Hindlimb muscle (tissue), 1 donor: ENCODE measurements at places on chromosomes 1 and 21.
A peak's percentile ranks its signal among the peaks of the same experiment; 100 is the strongest.

GRCh38 chr1:114466334-114467014 lies 44.5 kb downstream of the TRIM33 start:
- no peak for DNase-seq

DNA sequence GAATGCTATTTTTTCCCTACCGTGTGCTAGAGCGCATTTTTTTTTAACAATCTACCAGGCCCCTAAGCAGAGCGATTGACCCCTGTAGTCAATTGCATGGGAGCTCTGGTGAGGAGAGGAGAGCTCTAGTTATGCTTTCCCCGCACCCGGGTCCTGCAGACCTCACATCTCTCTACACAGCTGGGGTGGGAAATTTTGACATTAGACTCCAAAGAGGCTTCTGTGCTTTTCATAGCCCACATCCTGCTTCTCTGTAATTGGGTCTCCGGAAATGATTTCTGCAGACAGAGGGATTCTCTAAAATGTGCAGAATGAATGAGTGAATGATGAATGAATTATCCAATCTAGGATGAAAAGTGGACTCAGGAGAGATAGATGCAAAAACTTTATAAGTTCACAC lies 41.5 kb upstream of the DUSP10 start:
- no peak for DNase-seq

GRCh38 chr1:177937174-177937770 lies 32.6 kb downstream of the SEC16B start:
- DNase-seq, result no peak

DNA sequence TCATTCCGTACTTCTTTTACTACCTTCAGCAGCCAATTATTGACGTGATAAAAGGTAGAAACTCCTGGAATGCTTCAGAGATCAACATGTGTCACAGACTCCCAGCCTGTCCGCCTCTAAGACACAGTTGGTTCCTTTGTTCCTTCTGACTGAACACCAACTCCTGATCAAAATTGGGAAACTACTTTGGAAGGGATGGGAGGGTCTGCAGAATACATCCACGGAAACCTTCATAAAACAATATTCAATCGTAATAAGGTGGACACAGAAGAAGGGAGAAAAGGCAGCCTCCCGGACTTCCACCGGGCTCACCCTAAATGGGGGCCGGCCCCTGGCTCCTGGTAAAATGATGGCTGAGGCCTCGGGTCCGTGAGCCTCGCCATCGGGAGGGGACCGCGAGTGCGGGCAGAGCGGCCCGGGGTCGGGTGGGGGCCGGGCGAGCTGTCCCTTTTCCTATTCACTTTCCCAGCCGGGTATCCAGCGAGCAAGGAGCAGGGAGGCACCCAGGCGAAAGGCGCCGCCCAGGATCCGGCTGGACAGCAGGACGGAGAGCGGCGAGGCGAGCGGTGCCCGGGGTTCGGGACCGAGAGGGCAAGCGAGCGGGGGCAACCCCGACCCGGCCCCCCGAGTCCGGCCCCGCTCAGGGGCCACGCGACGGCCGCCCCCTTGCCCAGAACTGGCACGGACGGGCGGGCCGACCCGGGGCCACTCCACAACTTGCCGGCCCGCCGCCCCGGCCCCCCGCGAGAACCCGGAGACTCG lies 805 bp downstream of the NRIP1 start:
- peak; percentile 58 for DNase-seq

DNA sequence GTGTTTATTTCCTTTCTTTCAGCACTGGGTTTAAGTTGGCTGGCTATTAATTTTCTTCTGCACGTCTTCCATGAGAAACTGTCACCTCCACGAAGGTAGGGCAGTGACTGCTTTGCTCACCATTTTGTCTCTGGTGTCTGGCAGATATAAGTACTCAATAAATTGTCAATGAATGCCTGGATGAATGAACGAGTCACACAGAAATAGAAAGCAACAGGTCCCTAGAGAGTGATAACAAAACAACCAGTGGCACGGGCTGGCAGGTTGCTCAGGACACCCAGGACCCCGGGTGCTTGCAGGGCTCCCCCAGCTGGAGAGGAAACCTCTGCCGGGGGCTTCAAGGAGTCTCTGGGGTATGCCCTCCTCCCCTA lies 3.2 kb upstream of the MYOC start:
- no peak for DNase-seq

- peak; percentile 77 for DNase-seq
Observed at GRCh38 chr1:153626904-153627714, at the start of gene S100A13. Gene S100A13, minus strand, starts transcription at chr1:153627505. Its CDS starts 1,033 bp downstream, at chr1:153626472.

DNA sequence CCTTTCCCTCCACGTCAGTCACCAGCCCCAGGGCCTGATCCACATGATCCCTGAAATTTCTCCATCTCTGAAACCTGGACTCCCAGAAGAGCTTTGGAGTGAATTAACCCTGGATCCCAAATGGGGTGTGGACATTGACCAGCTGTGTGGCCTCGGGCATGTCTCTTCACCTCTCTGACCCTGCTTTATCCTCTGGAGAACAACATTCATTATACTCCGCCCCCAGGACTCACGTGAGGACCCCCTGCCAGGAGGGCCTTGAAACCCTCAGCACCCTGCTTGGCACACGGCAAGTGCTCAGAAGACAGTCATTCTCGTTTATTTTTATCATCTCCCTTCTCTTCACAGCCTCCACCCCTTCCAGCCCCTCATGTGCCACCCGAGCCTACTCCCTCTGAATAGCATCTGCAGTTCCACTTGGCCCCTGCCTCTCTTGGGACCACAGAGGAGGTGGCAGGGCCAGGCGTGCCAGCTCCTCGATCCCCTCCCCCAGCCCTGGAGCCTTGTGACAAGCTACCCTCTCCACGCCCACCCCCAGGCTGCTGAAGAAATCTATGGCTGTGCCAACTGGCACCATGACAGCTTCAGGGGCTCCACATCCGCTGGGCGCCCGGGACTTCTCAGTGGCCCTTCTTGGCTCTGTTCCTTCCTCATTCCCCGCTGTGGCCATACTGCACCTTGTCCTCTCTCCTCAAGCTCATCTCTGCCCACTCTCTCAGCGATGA lies 18.0 kb downstream of the ADGRB2 start:
- no peak for DNase-seq

DNA sequence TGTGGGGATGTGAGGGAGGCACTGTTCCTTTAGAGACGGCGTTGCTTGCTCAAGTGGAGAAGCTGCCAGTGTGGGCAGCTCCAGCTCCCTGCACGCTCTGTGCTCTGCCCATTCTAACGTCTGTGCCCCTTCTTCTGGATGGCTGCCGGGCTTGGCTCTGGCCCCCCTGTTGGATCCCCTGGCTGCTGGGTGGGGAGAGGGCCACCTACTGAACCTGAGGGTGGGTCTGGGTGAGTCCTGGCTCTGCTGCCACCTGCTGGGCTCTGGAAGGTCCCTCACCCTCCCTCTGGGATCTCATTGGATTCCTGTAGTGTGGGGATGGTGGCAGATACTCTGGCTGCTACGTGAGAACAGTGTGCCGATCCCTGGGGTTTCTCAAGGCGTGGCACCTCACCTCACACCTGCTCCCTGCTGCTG lies 5.0 kb downstream of the PFKL start:
- DNase-seq, result no peak

- DNase-seq, result peak; percentile 88
Observed at GRCh38 chr1:223074445-223075300, 68.4 kb downstream of the TLR5 start.

GRCh38 chr1:207504438-207504837 lies 8.5 kb downstream of the CR1 start:
- DNase-seq, result no peak
